ENCODE measurements at places on chromosomes 12 and 14. TPM values are rescaled to one million over a fixed set of nuclear protein-coding genes. Genes with fewer than 3 reads are reported as not detected.

TCL1B gene
- polyA plus RNA-seq: not detected

ARHGEF25 gene
- polyA plus RNA-seq: 5.3 TPM

KCNH3 gene
- polyA plus RNA-seq: 18.1 TPM

OR10AD1 gene
- 0.16 TPM for polyA plus RNA-seq

GPRC5A gene
- polyA plus RNA-seq: 2.0 TPM

All from adrenal gland (tissue), 19 donors.